Glutamatergic neuron (in vitro differentiated cells): ENCODE measurements at places on chromosomes 2 and 18.
A peak's percentile ranks its signal among the peaks of the same experiment; 100 is the strongest.

GRCh38 chr2:236046715-236047114 is 121.5 kb downstream of the GBX2 start:
- DNase-seq = no peak

DNA sequence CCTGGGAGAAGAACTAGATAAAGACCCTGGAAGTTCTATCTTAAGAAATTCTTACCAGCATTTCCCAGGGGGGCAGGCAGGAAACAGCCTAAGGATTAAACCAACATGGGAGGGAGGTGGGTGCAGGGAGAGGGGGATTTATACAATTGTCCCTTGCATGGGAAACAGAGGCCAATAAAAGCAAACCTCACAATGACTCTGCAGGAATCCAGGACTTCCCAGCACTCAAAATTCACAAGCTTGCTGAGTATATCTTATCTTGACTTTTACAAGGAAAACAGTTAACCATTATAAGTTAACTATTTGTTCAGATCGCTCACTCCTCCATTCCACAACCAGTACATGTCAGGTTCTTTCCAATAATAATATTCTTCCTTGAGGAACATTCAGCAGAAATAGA is 241.3 kb downstream of the MREG start:
- DNase-seq = no peak

- DNase-seq = no peak
Observed at GRCh38 chr2:179455172-179455524, 190.5 kb upstream of the SESTD1 start.

GRCh38 chr2:17519486-17519885 is 1.2 kb upstream of the RAD51AP2 start:
- no peak for DNase-seq

DNA sequence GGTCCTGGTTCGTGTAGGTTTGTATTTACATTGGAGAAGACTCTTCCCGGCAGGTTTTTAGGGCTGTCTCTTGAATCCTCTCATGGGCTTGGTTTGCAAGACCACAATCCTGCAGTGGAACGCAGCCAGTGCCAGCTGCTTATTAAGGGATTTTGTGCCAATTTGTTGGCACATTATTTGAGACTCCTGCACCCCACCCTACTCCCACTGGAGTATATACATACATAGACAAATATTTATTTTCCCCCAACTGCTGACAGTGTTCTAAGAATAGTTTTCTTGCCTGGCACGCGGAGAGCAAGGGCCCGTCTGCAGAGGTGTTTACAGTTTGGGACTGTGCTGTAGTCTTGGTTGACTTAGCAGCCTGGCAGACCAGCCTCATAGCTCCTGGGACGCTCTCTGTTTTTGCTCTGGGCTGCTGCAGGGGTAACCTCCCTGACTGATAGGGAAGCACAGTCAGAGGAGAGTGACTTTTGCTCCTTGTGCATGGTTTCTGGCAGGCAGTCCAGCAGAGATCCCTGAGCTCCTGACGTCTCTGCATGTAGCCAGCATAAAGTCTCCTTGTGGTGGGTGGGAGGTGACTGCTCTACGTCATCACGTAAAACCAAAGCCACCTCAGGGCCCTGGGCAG is 1.9 kb downstream of the LDLRAD4 start:
- DNase-seq = no peak

GRCh38 chr2:125259451-125259850 is 1234.4 kb downstream of the CNTNAP5 start:
- no peak for DNase-seq

DNA sequence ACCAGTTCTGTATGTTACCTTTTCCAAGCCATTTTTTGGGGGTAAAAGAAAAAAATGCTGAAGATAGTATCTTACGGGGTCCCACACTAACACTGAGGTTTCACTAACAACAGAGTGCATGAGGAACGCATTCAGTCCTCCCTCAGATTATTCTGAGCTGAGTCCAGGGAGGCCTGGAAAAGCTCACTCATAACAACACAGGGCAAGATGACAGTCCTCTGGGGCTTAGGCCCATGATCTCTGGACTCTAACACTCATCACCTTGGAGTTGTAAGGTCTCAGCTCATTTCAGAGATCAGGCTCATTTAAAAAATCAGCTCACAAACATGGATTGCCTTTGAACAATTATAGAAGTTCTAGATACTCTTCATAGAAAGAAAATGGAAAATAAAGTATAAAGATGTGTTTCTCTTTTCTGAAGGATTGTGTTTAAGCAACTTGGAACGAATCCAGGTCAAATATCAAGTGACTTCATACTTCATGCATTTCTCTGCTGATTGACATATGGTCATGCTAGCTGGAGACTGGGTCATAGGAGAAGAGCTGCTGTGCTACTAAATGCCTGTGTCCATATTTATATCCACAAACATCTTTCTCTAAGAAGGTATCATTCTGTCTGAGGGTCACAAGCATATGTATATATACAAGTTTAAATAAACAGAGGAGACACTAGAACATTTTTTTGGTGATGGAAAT is 265.8 kb downstream of the ALK start:
- no peak for DNase-seq

GRCh38 chr2:230129343-230129742 is 60.6 kb upstream of the SLC16A14 start:
- no peak for DNase-seq

GRCh38 chr2:237859082-237859433 is 365 bp upstream of the RAMP1 start:
- no peak for DNase-seq

DNA sequence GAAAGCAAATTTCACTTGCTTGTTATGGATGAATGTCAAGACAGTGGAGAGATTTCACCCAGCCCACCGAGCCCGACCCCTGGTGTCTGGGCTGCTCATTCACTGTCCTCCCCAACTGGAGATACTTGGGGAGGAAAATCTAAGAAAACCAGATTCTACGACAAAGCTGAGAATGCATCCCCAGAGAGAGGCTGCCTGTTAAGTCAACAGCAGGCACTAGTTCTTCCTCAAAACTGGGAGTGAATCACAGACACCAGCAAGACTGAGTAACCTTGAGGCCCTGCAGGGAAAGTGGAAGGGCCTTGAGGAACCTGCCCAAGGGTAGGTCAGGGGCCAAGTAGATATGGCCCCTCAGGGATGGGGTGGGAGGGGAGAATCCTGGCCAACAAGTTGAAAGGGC is 34.2 kb upstream of the MLPH start:
- DNase-seq = no peak

DNA sequence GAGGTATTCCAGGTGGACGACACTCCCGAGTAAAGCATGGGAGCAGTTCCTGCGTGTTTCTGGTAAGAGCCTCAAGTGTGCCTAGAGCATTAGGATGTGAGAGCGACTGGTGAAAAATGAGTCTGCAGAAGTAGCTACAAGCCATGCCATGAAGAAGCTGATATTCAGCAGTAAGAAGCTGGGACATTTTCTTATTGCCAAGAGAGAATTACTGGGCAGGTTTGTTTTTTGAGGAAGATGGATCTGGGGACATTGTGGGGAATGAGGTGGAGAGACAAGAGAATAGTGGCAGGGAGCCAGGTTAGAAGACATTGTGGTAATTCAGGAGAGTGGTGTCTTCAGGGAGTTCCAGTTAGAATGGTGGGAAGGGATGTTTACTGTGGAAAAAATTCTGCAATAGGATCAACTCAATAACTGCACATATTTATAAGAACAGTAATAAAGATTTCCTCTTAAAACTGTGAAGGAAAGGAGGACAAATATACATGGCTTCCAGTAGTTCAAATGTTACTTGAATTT is 38.2 kb downstream of the CRIM1 start:
- DNase-seq = no peak

- DNase-seq = no peak
Observed at GRCh38 chr2:108971661-108972566, 17.1 kb downstream of the EDAR start.

DNA sequence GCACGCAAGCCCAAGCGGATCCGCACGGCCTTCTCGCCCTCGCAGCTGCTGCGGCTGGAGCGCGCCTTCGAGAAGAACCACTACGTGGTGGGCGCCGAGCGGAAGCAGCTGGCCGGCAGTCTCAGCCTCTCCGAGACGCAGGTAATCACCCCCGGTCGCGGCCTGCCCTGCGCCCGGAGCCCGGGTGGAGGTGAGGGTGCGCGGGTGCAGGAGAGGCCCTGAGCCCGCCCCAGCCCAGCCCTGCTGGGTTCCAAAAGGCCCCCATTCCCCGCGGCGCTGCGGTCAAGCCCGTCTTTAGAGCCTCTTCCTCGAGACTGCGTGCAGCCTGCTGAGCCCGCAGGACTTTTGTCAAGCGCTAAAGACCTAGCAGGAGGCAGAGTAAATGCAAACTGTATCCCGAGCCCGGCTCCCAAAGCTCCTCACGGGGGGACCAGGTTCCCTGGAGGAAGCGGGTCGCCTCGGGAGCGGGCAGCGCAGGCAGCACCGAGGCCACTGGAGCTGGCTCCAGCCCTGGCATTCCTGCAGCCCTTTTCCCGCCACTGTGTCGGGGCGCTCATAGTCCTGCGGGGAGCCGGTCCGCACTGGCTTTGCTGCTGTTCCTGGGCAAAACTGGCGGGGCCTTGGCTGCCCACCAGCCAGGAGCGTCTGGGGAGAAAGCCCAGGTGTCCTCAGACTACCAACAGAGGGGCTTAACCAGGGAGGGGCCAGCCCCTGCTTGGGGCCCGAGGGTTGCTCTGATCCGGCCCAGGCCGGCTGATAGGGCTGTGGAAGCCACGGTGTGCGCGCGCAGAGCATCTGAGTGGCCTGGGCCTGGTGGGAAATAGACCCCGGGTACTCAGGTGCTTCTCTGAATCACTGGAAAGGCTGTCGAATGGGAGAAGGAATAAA is 7.3 kb downstream of the EMX1 start:
- DNase-seq = peak; percentile 46

DNA sequence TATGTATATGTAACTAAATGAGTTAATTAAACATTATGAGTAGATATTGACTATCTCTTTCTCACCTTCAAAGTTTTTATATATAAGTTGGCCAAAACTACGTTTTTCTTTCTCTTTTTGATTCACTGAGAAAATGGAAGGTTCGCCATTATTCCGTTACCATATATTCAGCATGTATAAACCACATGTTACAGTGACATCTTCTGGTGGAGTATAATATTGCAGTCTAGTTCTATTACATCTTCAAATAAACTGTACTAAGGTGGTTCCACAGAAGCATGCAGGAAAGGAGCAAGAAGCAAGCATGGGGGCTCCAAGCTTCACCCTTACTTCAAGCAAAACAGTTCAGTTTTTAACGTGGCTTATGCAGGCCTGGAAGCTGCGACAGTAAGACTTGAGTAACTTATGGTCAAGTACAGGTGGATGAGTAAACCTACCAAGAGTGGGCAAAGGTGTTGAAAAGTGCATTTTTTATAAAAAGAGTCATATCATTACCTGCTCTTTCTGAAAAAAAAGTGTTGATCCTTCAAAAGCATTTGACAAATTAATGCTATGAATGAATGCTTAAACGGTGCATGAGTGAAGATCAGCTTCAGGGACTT is 129.8 kb upstream of the RAB6C start:
- no peak for DNase-seq

DNA sequence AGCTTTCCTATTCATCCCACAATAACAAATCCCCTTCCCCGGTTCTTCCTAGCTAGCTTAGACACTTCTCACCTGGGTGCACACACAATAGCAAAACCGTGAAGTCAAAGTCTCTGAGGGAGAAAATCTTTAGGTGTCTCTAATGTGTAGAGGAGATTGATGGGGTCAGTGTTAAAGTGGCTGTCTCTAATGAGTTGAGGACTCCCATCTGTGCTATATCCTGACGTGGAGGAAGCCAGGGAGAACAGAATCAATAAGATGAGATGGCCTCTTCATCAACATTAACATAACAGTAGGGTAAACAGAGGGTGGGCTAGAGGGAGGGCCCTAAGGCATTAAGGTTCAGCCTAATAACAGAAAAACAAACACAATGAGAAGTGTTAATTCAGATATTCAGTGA is 120.4 kb downstream of the SLC5A7 start:
- no peak for DNase-seq

DNA sequence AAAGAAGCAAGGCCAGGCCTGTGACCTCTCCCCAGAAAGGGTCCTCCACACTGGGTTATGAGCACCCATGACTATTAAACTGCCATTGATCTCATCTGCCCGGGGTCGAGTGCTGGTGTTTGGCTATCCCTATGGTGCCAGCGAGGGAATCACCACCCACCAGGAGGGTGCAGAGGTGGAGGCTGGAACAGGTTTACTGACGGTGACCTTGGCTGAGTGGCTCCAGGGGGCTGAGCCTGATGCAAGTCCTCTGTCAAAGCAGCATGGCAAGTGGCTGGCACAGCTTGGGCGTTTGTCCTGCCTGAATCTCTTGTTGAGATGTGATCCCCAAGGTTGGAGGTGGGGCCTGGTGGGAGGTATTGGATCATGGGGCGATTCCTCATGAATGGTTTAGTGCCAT is 196.4 kb upstream of the HDAC4 start:
- DNase-seq = no peak

DNA sequence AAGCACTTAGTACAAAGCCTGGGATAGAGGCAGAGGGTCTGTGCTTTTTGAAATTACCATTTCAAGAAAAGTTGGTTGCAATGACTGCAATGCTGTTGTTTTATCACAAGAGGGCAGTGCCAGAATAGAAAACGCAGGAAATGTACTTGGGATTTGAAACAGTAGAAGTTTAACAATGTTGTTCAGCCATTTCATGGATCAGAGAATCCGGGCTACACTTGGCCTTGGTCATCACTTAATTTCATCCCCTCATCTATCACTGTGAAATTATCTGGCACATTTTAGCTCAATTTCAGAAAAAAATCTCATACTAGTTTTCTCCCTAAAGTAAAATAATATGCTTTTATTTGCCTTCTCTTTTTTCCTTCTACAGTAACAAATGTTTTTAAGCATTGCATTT is 70.8 kb downstream of the RAPGEF4 start:
- no peak for DNase-seq

- DNase-seq = no peak
Observed at GRCh38 chr18:34339155-34339554, 114.4 kb upstream of the NOL4 start.

DNA sequence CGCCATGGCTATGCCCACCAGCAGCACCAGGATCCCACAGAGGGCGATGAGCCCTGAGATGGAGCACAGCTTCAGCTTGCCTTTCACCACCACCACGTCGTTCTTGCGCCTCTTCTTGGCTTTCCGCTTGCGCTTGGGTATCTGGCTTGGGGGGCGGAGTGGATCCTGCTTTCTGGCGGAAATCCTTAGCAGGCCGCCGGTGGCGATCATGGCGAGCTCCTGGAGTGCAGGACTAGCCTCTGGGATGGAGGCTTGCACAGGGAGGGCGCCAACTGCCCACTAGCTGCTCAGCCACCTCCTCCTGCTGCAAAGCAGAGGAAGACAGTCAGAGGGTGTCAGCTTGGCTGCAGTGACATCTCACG is 3.5 kb downstream of the TMEM200C start:
- DNase-seq = no peak

- DNase-seq = no peak
Observed at GRCh38 chr2:189500456-189501160, 59.3 kb downstream of the WDR75 start.
